COR-L47 (cell line): ENCODE measurements at places on chromosomes 1 and 21.
A peak's percentile ranks its signal among the peaks of the same experiment; 100 is the strongest.

- DNase-seq = no peak
Measured at GRCh38 chr1:50423670-50424000, 392 bp upstream of the DMRTA2 start.

- DNase-seq = no peak
Measured at GRCh38 chr1:33099290-33100118, 18.6 kb downstream of the AZIN2 start.

GRCh38 chr1:153639280-153639679 lies 5.4 kb downstream of the CHTOP start:
- no peak for DNase-seq

GRCh38 chr21:34367320-34367935 lies 3.6 kb downstream of the KCNE2 start:
- DNase-seq = peak; percentile 83

GRCh38 chr1:47577303-47578025 lies 139.6 kb downstream of the FOXD2 start:
- no peak for DNase-seq

DNA sequence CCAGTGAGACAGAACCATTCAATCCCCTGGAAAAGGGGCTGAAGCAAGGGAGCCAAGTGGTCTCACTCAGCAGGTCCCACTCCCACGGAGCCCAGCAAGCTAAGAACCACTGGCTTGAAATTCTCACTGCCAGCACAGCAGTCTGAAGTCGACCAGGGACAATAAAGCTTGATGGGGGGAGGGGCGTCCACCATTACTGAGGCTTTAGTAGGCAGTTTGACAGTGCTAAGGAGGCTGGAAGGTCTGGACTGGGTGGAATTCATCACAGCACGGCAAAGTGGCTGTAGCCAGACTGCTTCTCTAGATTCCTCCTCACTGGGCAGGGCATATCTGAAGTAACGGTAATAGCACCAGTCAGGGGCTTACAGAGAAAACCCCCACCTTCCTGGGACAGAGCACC lies 105.4 kb upstream of the GORAB start:
- DNase-seq = no peak

DNA sequence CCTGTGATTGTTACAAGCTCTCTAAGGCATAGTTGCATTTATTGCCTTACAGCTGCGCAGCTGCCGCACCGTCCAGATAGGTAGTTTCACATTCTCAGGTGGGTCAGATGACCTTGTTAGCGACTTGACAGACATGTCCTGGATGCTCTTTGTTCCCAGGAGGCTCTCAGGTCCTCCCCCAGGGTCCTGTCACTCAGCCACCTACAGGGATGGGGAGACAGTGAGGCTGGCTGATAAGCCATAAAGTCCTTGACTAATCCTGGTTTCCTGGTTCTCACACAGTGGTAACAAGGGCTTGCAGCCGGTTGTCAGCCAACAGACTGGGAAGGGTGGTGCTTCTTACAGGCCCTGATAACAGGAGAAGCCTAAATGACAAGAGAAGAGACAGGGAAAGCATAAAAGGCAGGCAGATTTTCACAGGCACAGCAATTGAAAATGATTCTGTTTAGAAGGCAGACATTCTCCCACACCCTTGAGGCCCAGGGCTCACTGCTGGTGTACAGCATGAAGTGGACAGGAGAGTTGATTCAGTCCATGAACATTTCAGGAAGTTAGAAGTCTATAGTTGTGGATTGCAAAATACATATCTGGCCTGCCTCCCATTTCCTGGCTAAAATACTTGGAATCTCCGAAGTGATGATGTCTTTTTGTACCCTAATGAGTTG lies 2.9 kb downstream of the ARF1 start:
- no peak for DNase-seq

DNA sequence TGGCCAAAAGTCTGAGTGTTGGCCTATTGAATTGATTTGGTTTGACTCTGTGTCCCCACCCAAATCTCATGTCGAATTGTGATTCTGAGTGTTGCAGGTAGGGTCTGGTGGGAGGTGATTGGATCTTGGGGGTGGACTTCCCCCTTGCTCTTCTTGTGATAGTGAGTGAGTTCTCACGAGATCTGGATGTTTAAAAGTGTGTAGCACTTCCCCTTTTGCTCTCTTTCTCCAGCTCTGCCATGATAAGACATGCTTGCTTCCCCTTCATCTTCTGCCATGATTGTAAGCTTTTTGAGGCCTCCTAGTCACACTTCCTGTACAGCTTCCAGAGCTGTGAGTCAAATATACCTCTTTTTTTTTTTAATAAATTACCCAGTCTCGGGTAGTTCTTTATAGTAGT lies 297.1 kb upstream of the ZRANB2 start:
- no peak for DNase-seq

- DNase-seq = peak; percentile 49
Measured at GRCh38 chr1:52632732-52633290, at the start of gene SHISAL2A. TSS of gene SHISAL2A (plus strand) at chr1:52633168. CDS start at chr1:52633494, 326 bp downstream.

- no peak for DNase-seq
Measured at GRCh38 chr21:16323596-16323995, 593.8 kb downstream of the USP25 start.

DNA sequence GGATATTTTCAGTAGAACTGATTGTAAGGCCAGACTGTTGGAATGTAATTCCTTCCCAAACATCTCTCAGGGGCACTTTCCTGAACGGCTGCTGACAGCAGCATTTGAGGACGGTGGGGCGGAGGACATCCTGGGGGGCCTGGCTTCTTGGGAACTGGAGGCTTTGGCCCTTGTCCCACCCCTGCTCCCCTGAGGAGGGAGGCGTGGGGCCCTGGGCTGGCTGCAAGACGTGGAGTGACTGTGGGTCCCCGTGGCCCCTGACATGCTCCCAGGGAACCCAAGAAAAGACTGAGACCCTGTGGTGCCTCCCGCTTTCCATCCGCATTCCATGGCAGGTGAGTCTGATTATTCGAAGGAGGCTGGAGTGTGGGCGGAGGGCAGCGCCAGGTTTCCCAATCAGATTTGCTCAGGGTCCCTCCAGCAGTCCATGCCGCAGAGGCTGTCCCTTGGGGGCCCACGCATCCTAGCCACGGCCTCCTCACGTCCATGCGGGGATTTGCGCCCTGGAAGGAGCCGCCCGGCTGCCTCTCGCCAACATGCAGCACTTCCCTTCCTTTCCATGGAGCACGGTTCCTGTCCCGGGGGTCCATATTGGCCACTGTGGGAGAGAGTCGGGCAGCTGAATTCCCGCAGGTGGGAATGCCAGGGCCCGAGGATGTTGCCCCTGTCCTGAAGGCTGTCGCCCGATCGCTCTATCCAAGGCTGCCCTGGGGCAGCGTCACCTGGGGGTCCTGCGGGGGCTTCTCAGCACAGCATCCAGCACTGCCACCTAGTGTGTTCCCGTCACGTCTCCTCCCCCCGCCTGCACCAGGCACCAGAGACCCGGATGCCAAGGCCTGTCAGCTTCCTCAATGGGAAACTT lies 69.0 kb downstream of the FAAP20 start:
- no peak for DNase-seq

DNA sequence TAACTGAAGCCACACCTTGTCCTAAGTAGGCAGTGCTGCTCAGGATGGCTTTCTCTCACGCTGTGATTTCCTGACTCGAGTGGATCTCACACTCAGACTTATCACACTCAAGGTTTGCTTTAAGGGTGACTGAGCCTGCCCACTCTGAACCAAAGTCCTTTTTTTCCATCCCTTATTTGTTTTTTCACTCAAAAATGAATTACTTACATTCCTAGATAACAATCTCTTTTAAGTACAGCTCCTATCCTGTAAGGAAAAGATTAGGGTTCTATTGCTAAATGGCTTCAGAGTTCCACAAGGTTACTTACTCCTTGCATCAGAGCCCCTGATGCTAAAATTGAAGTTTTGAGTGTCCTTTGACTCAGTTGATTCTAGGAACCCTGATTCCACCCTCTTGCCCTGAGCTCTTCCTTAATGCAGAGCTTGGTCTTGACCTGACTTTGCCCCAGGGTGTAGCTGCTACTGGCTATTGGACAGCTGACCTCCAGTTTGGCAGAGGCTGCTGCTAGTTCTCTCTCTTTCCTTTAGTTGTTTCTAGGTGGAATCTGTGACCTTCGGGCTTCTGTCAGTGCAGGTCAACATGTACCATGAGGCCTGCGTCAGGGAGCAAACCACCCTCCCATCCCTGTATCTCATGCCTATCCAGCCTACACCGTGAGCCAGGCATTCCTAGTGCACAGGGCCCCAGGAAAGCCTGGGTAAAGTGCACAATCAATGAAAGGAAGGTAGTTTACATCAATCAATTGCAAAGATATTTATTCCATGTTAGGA lies 80.1 kb upstream of the CD55 start:
- DNase-seq = no peak

GRCh38 chr1:119898530-119898929 lies 2.2 kb upstream of the ADAM30 start:
- no peak for DNase-seq

GRCh38 chr1:226662642-226663326 lies 76.3 kb downstream of the ITPKB start:
- DNase-seq = no peak

DNA sequence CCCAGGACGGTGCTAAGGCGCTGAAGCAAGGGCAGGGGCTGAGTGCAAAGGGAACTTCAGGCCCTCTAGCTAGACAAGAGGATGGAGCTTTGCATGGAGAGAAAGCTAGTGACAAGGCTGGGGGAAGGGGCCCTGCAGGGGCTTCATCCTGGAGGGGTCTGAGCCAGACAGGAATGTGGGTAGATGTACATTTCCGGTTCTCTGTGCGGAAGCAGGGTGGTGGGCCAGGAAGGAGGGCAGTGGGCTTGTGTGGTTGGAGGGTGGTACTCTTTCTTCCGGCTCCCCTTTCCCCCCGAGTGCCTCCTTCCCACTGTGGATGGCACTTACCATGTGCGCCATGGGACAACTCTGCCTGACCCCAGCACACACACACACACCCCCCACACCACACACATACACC lies 1.5 kb downstream of the KISS1 start:
- no peak for DNase-seq

- no peak for DNase-seq
Measured at GRCh38 chr1:5971471-5972197, 20.6 kb downstream of the NPHP4 start.

DNA sequence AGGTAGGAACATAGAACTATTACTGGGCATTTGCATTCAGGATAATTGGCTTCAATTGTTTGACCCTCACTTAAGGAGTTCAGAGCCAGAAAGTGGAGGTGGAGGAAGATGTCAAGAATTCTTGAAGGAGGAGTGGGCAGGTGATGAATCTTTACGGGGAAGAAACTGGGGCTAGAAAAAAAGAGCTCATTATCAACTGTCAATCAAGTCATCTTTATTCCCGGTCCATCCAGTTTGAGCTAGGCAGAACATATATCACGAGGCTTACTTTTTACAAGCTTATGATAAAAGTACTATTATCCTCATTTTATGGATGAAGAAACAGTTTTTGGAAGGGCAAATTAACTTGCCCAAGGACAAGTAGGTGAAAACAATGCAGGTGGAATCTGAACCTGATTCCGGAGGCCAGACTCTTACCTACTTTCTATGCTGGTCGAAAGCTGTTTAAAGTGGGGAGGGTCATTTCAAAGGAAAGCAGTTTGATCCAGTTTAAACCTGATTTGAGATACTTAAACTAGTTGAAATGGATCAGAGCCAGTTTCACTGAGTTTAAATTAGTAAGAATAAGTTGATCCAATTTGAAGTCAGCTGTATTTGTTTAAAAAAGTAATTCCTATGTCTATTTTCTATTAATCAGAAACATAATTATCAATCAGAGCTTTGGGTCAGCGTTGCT lies 13.3 kb upstream of the NBL1 start:
- DNase-seq = no peak

DNA sequence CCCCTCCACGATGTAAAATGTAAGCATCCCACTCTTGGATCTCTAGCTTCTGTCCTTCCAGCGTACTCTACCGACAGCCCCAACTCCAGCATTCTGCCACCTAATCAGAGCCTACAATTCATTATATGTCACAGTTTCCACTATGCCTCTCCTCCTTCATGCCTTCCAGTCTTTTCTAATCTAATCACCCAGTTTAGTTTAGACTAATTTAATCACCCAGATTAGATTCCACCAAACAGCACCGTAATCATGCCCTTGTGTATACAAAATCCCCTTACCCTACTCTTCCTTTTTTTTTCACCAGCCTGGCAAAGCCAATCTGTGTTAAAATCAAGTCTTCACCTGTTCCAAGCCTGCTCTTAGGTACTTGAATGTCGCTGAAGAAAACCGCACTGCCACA lies 49.8 kb upstream of the KANK4 start:
- no peak for DNase-seq

GRCh38 chr1:160499631-160500030 lies 23.4 kb downstream of the SLAMF6 start:
- no peak for DNase-seq

DNA sequence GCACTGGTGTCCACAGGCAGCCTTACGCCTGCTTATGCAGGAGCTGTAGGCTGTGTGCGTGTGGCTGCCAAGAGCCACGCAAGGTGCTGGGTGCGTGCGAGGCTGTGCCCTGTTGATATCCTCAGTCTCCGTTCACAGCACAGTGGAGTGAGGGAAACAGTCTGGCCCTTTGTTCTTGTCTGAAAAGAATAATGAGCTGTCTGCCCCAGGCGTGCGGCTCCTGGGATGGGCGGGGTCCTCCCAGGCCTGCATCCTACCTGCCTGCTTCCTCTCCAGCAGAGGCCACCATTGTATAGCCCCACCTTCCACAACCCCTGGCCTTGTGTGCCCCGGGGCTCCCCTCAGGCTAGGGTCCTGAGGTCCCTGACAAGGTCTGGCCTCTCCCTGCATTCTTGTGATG lies 47.0 kb upstream of the KDM4A start:
- peak; percentile 40 for DNase-seq

DNA sequence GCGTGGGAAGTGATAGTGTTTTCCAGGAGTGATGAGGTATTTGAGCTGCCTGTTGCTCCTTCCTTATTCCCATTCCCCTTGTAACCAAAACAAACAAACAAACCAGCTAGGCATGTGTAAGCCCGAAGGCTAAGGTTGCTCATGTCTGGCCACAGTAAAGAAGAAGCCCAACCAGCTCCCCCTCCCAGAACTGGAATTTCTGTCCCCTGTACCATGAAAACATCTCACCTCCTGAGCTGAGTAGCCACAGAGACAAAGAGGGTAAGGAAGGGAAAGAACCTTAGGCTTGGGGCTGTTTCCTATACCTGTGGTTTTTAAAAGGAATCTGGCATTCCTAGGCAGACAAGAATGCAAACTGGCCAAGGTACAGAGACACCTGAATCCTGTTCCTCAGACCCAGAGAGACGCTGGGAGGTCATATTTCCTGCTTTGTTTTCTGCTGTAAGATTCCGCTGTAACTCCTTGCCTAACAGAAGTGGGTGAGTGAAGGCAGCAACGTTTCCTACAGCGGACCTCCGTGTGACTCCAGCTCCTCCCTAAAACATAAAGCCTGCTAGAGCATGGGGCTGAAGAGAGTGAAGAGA lies 41.7 kb upstream of the RAB4A start:
- no peak for DNase-seq

- no peak for DNase-seq
Measured at GRCh38 chr1:212247179-212247721, 38.0 kb upstream of the PPP2R5A start.

GRCh38 chr1:94597701-94598100 lies 56.1 kb upstream of the F3 start:
- no peak for DNase-seq

DNA sequence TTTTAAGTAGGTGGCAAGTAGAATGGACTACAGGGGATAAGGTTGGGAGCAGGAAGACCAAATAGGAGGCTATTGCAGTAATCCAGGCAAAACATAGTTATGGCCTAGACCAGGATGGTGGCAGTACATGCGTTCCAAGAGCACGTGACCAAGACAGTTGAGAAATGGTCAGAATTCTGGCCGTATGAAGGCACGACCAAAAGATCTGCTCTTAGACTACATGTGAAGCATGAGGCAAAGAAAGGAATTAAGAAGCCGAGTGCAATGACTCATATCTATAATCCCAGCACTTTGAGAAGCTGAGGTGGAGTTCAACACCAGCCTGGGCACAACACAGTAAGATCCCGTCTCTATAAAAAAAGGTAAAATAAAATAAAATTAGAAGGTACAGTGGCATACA lies 71.3 kb downstream of the LUZP1 start:
- DNase-seq = no peak
